Activated B cell treated with CpG ODN at 0.5 μM for 24 hours (primary cell): ENCODE measurements at places on chromosomes 7 and 10. TPM values are rescaled to one million over a fixed set of nuclear protein-coding genes. Genes with fewer than 3 reads are reported as not detected.

GRCh38 chr7:81416659-81417058 lies 353.2 kb downstream of the HGF start:
- no peak for DNase-seq

Gene LRRC17
- total RNA-seq: 0.16 and 0.34 TPM in 2 replicates

Gene GJD4
- total RNA-seq: not detected in 2 replicates

Gene SHTN1
- total RNA-seq: 0.51 TPM in 1 of 2 replicates, not detected in the other

DNA sequence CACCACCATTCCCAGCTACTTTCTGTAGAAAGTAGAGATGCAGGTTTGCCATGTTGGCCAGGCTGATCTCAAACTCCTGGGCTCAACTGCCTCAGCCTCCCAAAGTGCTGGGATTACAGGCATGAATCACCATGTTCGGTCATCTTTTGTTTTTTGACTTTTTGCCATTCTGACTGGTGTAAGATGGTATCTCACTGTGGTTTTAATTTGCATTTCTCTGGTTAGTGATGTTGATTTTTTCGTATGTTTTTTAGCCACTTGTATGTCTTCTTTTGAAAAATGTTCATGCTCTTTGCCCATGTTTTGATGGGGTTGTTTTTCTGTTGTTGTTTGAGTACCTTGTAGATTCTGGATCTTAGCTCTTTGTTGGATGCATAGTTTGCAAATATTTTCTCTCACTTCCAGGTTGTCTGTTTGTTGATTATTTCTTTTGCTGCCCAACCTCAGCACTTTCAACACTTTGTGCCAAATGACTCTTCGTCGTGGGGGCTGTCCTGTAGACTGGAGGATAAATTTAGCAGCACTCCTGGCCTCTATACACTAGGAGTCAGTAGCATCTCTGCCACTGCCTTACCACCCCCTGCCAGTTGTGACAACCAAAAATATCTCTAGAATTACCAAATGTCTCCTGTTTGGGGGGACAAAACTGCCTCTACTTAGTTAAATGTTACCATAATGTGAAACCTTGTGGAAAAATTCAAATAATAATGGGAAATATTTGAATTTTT lies 6.5 kb upstream of the CPED1 start:
- no peak for DNase-seq

DNA sequence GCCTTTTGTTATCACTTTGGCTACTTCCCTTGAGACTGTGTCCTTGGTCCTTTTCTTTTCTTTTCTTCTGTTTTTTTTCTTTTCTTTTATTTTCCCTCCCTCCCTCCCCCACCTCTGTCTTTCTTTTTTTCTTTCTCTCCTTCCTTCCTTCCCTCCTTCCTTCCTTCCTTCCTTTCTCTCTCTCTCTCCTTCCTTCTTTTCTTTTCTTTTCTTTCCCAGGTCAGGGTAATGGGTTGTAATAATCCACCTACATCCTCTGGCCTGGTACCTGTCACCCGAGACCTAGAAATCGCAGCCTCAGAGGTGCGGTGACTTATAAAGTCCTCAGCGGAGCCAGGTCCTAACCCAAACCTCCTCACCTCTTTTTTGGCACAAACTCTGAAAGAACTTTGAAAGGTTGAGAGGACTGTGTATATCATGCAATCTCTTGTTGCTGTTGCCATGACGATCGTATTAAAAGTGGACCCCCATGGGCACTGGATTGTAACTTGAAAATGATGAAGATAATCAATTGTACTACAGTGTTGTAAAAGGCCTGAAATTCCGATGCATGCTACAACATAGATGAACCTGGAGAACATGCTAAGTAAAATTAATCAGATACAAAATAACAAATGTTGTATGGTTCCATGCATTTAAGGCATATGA lies 140.7 kb upstream of the AGK start:
- DNase-seq: no peak

- no peak for DNase-seq
Measured at GRCh38 chr10:89773081-89773480, 71.7 kb downstream of the KIF20B start.

GRCh38 chr10:125102246-125102645 lies 58.1 kb downstream of the CTBP2 start:
- DNase-seq: no peak

Gene CDC14C
- total RNA-seq: not detected in 2 replicates

Gene TECPR1
- 24.6 and 34.5 TPM in 2 replicates for total RNA-seq
